ENCODE measurements at places on chromosomes 7 and 10.

DNA sequence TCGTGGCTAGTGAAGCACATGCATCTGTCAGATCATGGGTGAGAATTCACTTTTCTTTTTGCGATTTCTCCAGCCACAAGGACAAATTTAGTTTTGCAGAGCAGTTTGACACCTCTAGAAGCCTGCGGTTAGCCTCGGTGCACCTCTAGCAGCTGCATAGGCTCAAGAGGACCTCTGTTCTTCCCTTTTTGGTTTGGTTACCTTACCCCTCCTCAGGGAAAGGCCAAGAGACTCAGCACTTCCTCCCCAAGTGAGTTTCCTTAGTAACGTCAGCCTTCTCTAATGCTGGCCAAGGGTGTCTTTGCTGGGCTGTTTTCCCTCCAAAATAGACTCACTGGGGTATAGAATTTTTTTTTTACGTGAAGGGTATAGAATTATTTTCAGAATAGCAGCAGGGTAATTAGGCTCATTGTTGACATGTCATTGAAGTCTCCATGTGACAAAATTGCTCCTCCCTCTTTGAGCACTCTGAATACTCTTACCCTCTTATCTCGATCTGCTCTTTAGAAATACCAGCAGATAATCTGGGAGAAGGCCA is 97.8 kb downstream of the AUTS2 start:
- DNase-seq, result no peak

- no peak for DNase-seq
Observed at GRCh38 chr7:39383136-39383535, 183.1 kb upstream of the YAE1 start.

DNA sequence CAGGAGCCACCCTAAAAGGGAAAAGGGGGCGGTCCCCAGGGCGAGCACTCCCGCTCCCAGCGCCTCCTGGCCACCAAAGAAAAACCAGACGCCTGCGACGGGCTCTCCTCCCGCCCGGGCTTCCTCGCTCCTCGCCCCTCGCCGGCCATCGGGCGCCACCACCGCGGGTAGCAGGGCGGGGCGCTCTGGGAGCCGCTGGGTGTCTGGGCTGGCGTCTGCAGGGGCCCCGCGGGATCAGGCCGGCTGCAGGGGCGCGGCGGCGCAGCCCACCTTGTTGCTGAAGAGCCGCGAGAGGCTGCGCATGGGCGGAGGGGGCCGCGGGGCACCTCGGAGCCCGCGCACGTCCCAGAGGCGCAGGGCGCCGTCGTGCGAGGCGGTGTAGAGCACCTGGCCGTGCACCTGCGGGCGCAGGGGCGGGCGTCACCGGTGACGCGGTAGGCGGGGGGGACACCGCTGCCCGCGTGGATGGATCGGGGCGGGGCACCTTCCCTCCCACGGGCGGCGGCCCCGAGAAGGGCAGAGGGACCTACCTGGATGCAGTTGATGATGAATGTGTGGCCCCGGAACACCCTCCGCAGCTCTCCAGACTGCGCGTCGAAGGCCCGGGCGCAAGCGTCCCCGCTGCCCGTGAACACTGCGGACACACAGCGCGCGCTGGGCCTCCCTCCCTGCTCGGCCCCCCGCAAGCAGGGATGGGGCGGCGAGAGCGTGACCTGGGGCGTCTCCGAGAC is 28.3 kb downstream of the WDR86 start:
- no peak for DNase-seq

DNA sequence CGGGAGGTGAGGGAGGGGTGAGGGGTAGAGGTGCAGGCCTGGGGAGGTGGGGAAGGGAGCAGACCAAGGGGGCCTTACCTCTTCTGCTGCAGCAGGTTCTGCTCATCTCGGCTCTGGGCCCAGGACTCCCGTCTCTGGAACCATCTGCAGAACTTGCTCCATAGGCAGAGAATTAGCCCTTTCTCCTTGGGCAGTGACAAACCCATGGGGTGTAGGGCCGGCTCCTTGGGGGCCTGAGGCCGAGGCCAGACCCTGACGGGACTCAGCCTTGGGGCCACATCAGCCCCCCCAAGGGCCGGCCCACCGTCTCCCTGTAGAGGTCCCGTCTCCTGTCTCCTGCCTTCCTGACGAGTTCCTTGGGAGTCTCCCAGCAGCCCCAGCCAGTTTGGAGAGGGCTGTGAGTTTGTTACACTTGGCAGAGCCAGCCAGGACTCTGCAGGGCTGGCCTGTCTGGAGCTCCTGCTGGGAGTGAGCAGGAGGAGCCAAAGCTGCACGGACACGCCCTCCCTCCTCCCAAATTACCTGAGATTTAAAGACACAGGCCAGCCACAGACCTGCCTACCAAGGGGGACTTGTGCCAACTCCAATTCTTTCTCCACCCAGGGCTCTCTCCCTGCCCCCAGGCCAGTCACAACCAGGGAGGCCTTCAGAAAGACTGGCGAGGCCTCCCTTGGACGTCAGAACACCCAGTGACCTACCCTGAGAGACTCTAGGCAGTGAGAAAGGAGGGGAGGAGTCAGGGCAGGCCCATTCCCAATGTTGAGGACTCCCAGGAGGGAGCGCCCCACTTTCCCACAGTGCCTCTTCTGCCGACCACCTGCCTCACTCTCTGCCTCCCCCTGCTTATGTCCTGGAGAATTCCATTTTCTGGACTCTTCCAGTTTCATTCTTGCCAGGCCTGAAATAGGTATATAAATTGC is at the start of gene TRPV6:
Gene TRPV6, minus strand, starts transcription at position 435 of the 920 bp plus-strand sequence.
- DNase-seq, result no peak

GRCh38 chr10:49220679-49221078 is 32.5 kb upstream of the TMEM273 start:
- DNase-seq, result no peak

GRCh38 chr7:140972876-140973829 is 41.6 kb downstream of the MRPS33 start:
- no peak for DNase-seq

- DNase-seq, result peak; percentile 56
Observed at GRCh38 chr10:36489611-36490228, 635.7 kb upstream of the ANKRD30A start.

DNA sequence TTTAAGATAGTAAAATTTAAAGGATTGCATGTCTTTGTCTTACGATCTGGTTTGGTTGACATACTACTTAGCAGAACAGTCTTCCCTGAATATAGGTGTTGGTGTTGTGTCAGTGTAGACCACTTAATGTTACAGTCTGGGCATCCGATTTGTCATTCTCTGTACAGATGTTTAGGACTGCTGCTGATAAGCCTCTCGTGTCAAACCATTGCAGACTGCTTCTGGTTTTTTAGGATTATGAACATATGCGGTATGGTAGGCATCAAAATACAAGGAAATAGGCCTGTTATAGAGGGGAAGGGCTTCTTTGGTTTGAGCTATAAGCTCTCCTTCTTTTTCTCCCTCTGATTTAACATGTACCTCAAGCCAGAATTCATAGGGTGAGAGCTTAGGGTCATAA is 7.4 kb downstream of the CYP3A43 start:
- no peak for DNase-seq

GRCh38 chr7:95536656-95537311 is 51.0 kb downstream of the ASB4 start:
- no peak for DNase-seq

DNA sequence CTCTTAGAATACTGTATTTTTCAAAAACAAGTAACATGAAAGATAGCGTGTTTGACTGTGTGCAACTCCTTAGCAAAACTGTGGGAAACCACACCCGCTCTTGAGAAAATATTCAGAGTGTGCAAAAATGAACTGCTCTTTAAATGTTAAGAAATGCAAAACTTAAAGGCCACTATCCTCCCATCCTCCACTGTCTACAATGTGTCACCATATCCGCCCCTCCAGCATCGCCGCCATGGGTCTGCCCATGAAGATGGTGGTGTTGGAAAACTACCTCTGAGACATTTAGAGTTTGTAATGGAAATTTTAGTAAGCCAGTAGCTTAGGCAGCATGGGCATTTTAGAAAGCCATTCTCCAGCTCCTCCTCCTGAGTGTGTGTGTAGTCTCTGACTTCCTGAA is 20.1 kb upstream of the NMT2 start:
- no peak for DNase-seq

DNA sequence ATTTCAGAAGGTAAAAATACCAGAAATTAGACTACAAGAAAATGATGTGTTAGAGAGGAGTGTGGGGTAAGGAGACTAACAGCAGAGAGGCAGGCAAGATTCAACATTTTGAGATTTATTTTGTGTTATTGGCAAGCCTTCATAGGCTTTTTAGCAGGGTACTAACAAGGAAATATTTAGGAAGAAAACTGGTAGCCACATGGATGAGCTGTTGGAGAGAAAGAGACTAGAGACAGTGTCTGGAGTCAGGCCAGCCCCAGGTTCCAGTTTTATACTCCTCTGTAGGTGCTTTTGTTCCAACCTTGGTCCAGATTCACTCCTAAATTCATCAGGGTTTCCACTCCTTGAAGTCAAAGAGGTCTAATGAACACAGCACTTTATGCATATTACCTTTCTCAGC is 41.1 kb downstream of the GPRIN2 start:
- no peak for DNase-seq

- DNase-seq, result peak; percentile 24
Observed at GRCh38 chr7:102279537-102280400, 6.9 kb upstream of the SH2B2 start.

Data from fibroblast of skin of left quadriceps (primary cell).